Stimulated activated CD8-positive, alpha-beta memory T cell treated with anti-CD3 and anti-CD28 coated beads, Interleukin-7, amount 100 ng/mL, for 1 hour (primary cell): ENCODE measurements at places on chromosomes 3 and 15.

DNA sequence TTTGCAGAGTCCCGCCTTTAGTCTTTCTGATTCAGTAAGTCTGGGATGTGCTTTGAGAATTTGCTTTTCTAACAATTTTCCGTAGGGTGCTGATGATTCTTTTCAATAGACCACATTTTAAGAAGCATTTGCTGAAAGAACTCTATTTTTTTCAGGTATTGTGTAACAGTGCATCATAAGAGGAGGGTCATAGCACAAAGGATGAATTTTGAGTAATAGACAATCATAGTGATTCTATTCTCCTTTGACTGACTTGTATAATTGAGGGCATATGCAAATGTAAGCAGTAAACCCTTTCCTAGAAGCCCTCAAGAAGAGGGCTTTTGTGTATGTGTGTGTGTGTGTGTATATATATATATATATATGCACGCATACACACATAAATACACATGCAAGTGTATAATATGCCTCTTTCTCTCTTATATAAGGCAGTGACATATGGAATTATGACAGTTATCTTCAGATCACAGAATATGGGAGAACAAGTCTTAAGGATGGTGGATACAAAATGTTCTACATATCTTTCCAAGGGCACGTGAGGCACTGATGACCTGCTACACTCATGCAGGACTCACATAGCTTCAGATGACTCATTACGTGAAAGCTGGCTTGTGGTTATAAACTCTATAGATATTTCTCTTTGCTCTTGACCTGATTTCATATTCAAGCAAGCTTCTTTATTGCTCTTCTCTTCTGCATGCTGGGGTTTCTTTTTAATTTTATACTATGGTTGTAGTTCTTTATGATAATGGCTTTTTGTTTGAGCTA, 6.5 kb upstream of the PLSCR1 start:
- no peak for DNase-seq

DNA sequence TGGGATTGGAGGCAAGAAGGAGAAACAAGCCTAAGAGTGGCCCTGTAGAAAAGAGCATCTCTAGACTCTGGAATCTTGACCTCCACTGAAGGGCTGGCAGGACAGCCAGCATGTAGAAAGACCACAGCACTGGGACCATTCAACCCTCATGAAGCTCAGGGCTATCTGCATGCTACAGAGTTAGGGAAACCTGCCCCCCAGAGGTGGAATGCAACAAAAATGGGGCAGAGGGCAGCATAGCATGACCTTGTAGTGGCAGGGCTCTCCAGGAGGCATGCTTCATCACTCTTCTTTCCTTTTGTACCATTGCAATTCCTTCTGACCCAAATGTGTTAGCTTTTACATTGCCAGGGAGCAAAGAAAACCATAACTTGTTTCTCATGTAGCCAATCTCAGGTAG, 445.4 kb downstream of the EPHB1 start:
- DNase-seq: no peak

DNA sequence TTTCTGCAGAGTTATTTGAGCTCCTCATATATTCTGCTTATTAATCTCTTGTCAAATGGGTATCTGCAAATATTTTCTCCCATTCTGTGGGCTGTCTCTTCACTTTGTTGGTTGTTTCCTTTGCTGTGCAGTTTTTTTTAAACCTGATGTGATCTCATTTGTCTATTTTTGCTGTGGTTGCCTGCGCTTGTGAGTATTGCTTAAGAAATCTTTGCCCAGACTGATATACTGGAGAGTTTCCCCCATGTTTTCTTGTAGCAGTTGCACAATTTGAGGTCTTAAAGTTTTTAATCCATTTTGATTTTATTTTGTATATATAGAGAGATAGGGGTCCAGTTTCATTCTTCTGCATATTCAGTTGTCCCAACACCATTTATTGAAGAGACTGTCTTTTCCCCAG, 102.3 kb downstream of the POLQ start:
- DNase-seq: no peak

- DNase-seq: no peak
Observed at GRCh38 chr3:101848326-101848725, 988 bp upstream of the NFKBIZ start.

DNA sequence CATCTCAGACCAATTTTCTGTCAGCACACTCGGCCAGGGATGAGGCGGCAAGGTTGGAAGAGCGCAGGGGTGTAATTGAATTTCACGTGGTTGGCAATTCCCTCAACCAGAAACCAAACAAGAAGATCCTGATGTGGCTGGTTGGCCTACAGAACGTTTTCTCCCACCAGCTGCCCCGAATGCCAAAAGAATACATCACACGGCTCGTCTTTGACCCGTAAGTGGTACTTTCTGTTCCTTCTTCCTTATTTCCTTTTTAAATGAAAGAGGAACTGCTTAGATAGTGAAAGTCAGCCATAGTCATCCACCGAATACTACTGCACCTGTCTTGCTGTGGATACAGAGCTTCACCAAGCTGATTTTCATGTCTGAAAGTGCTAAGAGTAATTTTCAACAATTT, 60.1 kb downstream of the SGO1 start:
- no peak for DNase-seq

DNA sequence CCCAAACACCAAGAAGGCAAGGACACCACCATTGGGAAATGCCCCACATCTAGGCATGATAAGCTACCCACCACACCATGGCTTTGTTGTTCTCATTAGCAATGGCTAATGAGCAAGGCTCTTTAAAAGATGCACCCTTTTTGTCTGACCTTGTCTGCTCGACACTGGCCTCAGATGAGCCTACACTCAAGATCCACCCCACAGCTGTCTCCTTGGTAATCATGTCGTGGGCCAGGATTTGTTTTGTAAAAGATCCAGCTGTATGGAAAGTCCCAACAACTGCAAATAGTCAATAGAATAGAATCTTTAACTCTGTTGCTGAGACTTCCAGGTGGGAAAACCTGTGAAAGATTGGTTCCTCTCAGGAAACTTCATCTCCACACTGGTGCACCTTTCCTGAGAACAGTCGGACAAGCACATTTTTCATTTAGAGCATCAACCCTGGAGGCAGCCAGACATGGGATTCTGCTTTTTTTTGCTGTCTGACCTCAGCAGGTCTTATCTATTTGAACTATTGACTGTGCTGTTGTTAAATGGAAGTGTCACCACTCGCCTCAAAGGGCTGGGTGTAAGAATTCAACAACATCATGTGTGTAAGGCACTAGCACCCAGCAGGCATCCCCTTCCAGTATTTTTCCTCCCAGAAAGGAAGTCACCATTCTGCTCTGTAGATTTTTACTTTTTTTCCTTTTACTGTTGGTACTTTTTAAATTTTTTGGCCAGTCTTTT, 35.5 kb downstream of the DUT start:
- DNase-seq: no peak
